Upper lobe of left lung (tissue), 6 donors: ENCODE measurements at places on chromosomes 1 and 21. TPM values are rescaled to one million over a fixed set of nuclear protein-coding genes. Genes with fewer than 3 reads are reported as not detected.

Gene S100A1
- total RNA-seq = not detected

Gene OXCT2
- 1.1 TPM for total RNA-seq

Gene IFNLR1
- total RNA-seq = 5.2 TPM

Gene PERM1
- 1.0 TPM for total RNA-seq

Gene ICOSLG
- total RNA-seq = 1.8 TPM

Gene LRRC3
- 4.7 TPM for total RNA-seq

Gene NUP210L
- not detected for total RNA-seq

Gene TAS1R1
- not detected for total RNA-seq

DNA sequence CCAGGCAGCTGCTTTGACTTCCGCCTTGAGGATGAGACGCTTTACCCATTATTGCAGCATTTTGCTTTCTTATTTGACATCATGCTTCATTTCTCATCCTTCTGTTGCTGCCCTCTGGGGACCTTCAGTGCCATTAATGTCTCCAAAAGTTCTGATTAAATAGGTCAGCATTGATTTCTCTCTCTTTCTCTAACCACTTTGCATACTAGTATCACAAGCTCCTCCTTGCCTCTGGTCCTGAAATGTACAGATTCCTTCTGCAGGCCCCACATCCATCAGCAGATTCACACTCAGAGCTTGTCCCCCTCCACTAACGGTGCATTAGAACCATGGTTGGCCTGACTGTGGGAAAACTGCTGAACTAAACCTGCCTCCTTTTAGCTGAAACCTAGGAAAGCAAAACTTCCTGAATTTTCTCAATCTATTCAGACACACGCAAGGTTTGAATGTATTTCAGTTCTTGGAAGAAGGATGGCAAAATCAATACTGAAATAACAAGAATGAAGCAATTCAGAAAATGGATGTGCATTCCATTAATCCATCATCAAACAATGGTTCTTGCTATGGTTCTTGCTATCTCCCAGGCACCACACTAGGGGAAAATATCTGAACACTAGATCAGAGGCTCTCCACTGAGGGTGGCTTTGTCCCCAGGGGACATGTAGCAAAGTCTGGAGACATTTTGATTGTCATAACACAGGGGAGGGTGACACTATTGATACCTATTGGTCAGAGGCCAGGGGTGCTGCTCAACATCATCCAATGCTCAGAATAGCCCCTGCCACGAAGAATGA lies 154.5 kb downstream of the PCP4 start:
- H3K36me3 ChIP-seq = no peaks in the 10 kb centered on the region
- H3K4me1 ChIP-seq = no peaks in the 10 kb centered on the region
- H3K27ac ChIP-seq = no peak overlapping the region

DNA sequence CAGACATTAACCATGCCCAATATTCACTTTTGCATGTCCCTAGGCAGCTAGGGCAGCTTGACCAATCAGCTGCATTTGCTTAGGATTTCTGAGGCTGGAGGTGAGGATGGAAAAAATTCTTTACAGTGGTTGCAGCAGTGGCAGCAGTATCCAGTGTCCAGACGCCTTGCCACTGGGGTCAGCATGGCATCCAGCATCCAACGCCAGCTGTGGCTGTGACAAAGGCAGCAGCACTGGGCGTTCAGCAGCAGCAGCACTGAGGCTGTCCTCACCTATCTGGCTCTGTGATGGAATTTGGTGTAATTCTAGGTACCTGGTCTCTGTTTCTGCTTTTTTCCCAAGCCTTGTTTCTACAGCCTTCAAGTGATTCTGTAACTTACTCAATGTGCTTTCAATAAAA lies 15.5 kb downstream of the RHBDL2 start:
- no peak overlapping the region for H3K27ac ChIP-seq
- no peaks in the 10 kb centered on the region for H3K36me3 ChIP-seq
- H3K27me3 ChIP-seq = no peaks in the 10 kb centered on the region

DNA sequence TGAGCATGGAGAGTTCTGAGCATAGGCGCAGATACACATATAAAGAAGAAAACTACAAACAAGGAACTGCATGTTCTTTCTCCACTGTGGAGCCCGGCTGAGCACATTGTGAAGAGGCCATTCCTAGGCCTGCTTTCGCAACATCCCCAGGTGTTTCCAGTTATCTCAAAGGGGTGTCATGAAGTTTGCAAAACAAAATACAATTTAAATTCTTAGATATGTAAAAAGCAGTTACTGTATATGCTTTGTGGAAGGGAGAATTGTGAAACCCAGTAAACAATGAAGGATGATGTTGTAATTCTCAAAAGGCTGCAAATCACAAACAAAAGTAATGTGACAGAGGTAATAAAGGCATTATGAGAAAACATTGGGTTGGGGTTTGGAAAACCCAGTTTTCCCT lies 98.6 kb upstream of the ZNF644 start:
- H3K4me3 ChIP-seq = no peak overlapping the region
- DNase-seq = no peak
- H3K36me3 ChIP-seq = no peaks in the 10 kb centered on the region

DNA sequence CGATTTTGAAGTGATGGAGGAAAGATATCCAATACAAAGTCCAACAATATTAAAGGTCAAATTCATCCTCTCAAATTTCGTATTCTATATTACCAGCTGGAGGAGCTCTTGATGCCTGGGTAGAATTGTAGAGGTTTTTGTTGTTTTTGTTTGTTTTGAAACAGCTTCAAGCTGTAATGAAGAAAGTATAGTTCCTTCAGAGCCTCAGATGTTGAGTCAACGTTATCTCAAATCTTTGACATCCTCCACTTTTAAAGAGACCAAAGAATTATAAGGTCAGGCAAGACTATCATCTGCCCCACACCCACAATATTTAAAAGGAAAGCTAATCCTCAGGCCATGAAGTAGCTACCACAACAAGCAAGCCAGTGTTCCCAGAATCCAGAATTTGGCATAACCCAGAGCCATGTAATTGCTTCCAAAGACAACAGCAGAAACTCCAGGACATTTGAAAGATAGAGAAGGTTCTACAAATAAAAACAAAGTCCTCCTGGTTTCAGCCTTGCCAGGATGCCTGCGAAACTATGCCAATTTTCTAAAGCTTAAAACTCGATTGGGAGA lies 24.9 kb downstream of the VAV3 start:
- no peaks in the 10 kb centered on the region for H3K27me3 ChIP-seq
- no peak for DNase-seq
- peak overlapping the region; percentile 56 for H3K27ac ChIP-seq

GRCh38 chr1:168834225-168834872 lies 105.3 kb upstream of the DPT start:
- DNase-seq = no peak
- H3K4me1 ChIP-seq = peaks cover 17% of the 10 kb centered on the region
- H3K27ac ChIP-seq = peak overlapping the region; percentile 38
- H3K4me3 ChIP-seq = no peak overlapping the region

DNA sequence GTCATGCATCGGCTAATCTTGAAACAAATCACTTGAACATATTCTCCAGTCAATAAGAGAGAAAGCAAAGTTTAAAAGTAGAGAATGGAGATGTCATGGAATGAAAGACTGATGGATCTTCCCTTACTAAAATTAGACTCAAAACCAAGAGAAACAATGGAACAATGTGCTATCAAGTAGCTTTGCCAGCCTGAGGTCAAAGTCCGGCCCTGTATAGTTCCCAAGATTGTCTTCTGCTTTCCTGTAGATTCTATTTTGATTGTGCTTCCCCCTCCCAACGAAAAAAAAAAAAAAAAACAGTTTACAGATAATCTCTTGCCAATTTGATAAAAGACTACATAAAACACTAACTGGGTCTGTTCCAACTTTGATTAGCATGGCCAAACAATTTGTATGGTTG lies 40.8 kb upstream of the KIRREL1 start:
- no peak overlapping the region for H3K27ac ChIP-seq
